Mesenteric fat pad (tissue), 1 donor: ENCODE measurements at places on chromosomes 12 and 14. TPM values are rescaled to one million over a fixed set of nuclear protein-coding genes. Genes with fewer than 3 reads are reported as not detected.
A peak's percentile ranks its signal among the peaks of the same experiment; 100 is the strongest.

The ANKS1B gene
- total RNA-seq, result 5.3 TPM

The NEUROD4 gene
- total RNA-seq, result not detected

GRCh38 chr12:85673921-85674420 is 162.2 kb downstream of the RASSF9 start:
- no peak for DNase-seq

- peak; percentile 81 for DNase-seq
Observed at GRCh38 chr12:38151991-38152700, 164.4 kb upstream of the ALG10B start.

- DNase-seq, result no peak
Observed at GRCh38 chr14:99737451-99737951, 53.4 kb downstream of the CYP46A1 start.

- DNase-seq, result no peak
Observed at GRCh38 chr12:75480469-75480949, at the start of gene GLIPR1. Gene GLIPR1, plus strand, starts transcription at chr12:75480755. Its CDS starts 126 bp downstream, at chr12:75480881.

DNA sequence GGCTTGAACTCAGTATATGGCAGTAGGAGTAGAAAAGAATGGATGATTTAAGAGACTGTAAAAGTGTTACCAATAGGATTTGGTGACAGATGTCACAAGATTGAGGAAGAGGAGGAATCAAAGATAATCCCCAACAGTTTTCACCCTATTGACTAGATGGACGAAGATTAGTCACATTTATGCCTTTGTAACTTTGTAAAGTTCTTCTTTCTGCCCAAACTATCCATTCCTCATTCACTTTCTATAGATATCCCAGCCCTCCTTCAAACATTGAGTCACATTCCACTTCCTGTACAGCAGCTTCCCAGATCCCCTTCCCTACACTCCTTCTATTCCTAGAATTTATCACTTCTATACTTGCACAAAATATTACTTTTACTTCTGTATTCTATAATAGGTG is 207.9 kb downstream of the BTG1 start:
- no peak for DNase-seq

DNA sequence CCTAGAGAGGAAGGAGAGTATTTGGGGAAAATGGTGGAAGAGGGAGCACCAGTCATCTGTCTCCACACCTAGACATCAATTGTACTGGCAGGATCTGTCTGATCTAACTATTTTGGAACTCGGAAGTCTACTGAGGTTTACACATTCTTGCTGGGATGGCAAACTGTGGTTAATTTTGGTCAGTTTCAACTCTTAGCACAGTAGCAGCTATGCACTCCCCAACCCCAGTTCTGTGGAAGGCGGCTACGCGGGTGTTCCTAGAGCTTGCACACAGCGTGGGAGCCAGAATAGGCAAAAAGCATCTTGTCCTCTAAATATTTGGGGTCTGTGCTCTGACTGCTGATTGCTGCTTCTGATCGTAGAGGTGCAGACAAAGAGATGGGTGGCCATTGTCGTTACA is 33.8 kb downstream of the TECPR2 start:
- no peak for DNase-seq

GRCh38 chr12:46084666-46085631 is 94.6 kb upstream of the SCAF11 start:
- DNase-seq, result no peak

DNA sequence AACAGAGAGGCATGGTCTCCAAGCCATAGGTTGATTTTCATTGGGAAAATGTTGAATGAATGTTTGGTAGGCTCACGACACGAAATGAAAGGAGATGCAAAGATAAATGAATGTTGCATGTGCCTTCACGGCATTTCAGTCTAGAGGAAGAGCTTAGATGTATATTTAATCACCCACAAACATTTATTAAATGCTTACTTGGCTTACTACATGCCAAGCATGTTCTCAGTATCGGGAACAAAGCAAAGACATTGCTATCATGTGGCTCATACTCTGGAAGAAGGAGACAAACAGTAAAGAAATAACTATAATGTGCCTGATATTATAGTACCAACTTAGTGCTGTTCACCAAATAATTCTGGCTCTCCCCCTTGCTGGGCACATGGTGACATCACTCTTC is 133.5 kb downstream of the LLPH start:
- no peak for DNase-seq
